Stimulated activated CD4-positive, alpha-beta T cell treated with anti-CD3 and anti-CD28 coated beads, Interleukin-1b, Interleukin-23, amount 100 ng/mL, for 1 hour (primary cell): ENCODE measurements at places on chromosomes 6 and 20.

- DNase-seq: no peak
Measured at GRCh38 chr6:111743862-111744692, 129.2 kb downstream of the FYN start.

GRCh38 chr6:49001856-49002541 lies 461.1 kb downstream of the MMUT start:
- DNase-seq: no peak

GRCh38 chr6:27893836-27894807 lies 18.1 kb downstream of the OR2B2 start:
- peak; percentile 41 for DNase-seq

GRCh38 chr20:58944610-58945009 lies 36.4 kb upstream of the NELFCD start:
- no peak for DNase-seq

GRCh38 chr20:25320035-25320800 lies 70.4 kb downstream of the ABHD12 start:
- DNase-seq: no peak

- no peak for DNase-seq
Measured at GRCh38 chr6:29632789-29633533, at the start of gene GABBR1. GABBR1 (minus strand) TSS chr6:29633183; CDS start chr6:29632385, 798 bp downstream.
